H7 (cell line): ENCODE measurements at places on chromosomes 1 and 21. TPM values are rescaled to one million over a fixed set of nuclear protein-coding genes. Genes with fewer than 3 reads are reported as not detected.

- DNase-seq, result no peak
Measured at GRCh38 chr1:34831721-34832246, 27.8 kb downstream of the SMIM12 start.

GRCh38 chr1:227370533-227371254, 52.4 kb upstream of the CDC42BPA start:
- no peak for DNase-seq

CLCA4 gene
- not detected in 2 replicates for total RNA-seq

DNA sequence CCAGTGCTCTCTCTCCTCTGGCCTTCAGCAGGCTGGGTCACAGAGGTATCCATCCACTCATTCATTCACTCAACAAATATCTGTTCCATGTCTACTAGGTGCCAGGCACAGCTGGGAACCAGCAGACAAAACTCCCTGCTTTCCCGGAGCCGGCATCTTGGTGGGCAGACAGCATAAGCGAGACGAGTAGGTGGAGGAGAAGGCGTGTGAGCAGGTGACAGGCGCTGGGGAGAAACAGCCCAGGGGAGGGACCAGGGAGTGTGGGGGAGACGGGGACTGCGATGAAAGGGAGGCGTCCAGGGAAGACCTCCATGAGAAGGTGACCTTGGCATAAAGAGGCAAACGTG, 11.0 kb upstream of the KCNAB2 start:
- DNase-seq, result no peak

- no peak for DNase-seq
Measured at GRCh38 chr21:16388911-16389560, 659.3 kb downstream of the USP25 start.

B3GALT6 gene
- 40.3 and 47.2 TPM in 2 replicates for total RNA-seq

DNA sequence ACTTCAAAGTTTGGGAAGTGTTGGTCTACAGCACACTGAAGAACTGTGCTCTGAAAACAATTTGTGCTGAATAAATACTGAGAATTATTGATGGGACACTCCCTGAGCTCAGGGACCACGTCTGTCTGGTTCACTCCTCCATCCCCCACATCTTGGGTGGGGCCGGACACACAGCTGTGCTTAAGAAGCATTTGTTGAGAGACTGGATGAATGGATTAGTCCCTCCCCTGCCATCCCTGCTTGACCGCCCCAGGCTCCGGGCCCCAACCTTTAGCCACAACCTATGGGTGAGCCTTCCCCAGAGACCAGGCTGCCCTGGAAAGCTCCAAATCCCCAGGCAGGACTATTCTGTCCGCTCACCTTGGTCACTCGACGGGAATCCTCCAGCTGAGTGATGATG, 7.5 kb downstream of the TRIM63 start:
- no peak for DNase-seq

DNA sequence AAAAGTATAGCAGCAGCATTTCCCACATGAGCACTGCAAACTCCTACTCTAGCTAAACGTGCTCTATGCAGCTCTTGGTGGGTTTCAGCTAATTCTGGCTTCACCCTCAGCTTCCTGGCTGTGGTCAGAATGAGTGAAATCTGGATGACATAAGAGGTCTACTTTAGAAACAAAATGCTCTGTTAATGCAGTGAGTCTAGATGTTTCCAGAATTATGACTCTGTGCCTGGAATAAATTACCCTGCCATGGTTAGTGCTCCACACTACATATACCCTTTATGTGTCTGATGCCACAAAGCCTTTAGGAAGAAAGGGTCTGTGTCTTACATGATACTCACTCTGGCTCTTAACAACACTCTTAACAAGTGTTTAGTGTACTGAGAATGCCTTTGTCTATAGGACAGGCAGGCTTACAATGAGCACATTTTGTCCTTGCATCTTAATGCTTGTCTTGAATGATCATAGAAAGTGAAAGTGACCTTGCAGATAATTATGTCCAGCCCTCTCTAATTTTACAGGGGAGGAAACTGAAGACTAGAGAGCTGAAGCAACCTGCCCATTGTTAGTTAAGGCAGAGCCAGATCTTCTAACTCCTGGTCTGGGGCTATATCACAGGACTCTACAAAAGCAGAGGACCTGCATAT, 9.2 kb downstream of the S100A10 start:
- no peak for DNase-seq

DNA sequence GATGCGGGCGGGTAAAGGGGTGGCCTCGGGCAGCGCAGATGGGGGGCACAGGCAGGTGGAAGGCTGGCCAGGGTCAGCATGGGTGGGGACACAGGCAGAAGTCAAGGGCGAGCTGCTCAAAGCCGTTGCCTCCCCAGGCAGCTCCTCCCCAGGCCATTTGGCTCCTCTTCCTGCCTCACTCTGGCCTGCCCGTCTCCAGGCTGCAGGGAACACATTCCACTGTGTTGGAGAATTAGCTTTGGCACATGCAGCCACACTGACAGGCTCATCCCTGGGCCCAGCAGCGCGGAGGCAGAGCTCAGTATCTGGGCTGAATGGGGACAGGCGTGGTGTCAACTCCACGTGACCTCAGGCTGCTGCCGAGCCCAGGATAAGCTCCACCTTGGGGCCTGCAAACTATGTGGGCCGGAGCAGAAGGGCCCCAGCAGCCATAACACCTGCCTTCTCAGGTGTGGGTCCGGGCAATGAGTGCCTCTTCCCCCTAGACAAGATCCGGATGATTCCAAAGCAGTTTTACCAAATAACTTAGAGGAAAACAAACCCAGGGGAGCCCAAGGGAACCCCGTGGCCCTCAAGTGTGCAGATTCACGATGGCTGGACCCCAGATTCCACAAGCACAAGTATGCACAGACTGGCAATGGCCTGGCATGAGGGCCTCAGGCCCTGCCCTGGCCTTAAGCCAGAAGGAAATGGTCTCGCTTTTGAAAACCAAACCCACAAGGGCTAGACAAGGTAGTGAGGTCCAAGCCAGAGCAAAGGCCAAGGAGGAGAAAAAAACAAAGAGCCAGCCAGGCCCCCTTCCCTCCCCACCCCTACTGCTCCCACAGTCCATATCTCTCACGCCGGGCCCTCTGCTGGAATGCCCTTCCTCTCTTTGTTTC, 40.2 kb downstream of the HSPG2 start:
- no peak for DNase-seq

- peak; percentile 68 for DNase-seq
Measured at GRCh38 chr1:107140703-107141490, at the start of gene NTNG1. TSS of gene NTNG1 (plus strand) at chr1:107141039.

GNG5 gene
- 68.5 and 71.2 TPM in 2 replicates for total RNA-seq

CYP2J2 gene
- total RNA-seq, result 0.26 and 0.52 TPM in 2 replicates

- no peak for DNase-seq
Measured at GRCh38 chr1:240385985-240386978, 225.7 kb downstream of the GREM2 start.

GRCh38 chr1:157241185-157241538, 103.0 kb upstream of the ETV3 start:
- no peak for DNase-seq

DNA sequence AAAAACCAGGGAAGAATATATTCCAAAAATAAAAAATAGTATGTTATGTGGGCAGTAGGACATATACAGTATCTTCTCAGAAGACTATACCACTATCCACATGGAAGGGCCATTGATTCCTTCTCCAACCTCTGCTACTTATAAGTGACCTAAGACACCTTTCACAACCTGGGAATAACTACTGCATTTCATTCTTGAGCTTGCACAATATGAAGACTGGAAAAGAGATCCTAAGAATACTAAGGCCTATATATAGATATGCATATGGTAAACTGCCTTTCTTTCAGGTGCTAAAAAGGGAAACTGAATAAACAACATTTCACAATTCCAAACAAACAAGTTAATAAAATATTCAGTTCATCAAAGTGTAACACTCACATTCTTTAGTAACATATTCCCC, 32.0 kb upstream of the SDC3 start:
- no peak for DNase-seq

FAM72D gene
- total RNA-seq, result 13.6 and 22.8 TPM in 2 replicates

KRTAP13-2 gene
- not detected in 2 replicates for total RNA-seq

- DNase-seq, result peak; percentile 43
Measured at GRCh38 chr1:244865028-244865371, 657 bp upstream of the HNRNPU start.

GRCh38 chr1:211493133-211493871, 1.3 kb upstream of the RD3 start:
- DNase-seq, result no peak

SPATA1 gene
- total RNA-seq, result 1.8 and 3.2 TPM in 2 replicates
